CD4-positive, alpha-beta T cell treated with Interleukin-10 for 1 hour (primary cell): ENCODE measurements at places on chromosomes 5 and 9.
A peak's percentile ranks its signal among the peaks of the same experiment; 100 is the strongest.

GRCh38 chr5:34587355-34588241 lies 68.5 kb upstream of the RAI14 start:
- no peak for DNase-seq

DNA sequence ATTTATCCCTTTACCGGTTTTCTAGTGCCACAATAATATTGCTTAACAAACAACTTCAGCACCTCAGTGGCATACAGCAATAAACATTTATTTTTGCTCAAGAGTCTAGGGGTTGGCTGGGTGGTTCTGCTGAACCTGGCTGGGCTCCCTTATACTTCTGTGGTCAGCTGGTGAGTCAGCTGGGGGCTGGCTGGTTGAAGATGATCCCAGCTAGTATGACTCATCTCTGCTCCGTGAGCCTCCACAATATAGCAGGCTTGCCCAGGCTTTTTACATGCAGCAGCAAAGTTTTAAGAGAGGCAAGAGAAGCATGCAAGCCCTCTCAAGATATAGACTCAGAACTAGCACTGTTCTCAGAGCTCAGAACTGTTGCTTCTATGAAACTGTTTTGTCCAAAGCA lies 523.5 kb upstream of the CLINT1 start:
- DNase-seq: no peak

- DNase-seq: no peak
Observed at GRCh38 chr9:2622461-2623287, 1.1 kb downstream of the VLDLR start.

DNA sequence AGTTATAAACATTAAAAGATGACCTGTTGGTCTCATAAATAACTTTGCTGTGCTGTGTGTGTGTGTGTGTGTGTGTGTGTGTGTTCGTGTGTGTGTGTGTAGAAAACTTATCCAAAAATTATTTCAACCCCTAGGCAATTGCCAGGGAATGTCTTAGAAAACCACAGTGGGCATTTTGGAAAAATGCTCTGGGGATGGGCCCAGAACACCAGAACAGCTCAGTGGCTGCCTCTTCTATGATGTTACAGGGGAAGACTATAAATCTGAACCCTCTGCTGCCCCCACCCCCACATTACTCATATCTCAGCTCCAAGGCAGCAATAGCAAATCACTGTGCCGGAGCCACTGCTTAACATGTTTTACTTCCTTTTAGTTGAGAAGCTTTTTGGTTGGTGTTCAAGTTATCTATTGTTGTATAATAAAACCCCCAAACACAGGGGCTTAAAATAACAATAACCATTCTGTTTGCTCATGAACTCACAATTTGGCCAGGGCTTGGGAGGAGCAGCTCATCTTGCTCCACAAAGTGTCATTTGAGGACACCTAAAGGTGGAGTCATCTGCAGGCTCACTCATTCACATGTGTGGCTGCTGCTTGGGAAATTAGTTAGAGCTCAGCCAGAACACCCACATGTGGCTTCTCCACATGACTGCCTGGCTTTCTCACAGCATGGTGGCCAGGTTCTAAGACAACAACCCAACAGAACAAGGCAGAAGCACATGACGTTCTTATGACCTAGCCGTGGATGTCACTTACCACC lies 40.4 kb downstream of the ACTBL2 start:
- DNase-seq: no peak

- no peak for DNase-seq
Observed at GRCh38 chr5:75324791-75325190, 12.2 kb upstream of the HMGCR start.

- DNase-seq: no peak
Observed at GRCh38 chr5:40401284-40402006, 278.3 kb upstream of the PTGER4 start.

DNA sequence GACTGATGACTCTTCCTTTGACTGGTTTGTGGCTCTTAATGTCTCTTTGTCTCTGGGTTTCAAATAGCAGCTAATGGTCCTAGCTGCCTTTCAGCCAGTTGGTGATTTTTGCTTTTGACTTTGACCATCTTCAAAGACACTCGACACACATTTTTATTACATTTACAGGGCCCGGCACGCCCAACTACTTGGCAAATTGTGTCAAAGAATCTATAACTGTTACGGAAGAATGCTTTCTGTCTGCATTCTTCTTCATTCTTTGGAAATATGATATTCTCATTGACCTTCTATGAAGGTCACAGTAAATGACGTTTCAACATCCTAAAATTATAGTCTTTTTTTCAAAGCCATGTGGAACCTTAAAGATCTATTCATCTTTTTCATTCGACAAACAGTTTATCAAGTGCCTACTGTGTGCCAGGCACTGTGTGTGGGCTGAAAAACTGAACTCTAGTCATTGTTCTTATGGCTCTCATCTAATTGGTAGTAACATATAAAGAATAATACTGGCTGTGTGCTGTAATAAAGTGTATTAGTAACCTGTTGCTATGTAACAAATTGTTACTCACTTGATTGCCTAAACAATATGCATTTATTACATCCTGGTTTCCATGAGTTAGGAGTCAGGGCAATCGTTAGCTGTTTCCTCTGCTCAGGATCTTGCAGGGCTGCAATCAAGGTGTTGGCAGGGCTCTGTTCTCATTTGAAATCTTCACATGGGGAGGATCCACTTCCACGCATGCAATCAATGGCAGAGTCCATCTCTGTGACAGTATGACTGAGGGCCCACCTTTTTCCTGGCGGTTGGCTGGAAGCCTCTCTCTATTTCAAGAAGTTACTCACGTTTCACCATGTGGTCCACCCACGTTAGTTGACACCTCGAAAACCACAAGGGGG lies 7.0 kb upstream of the WHRN start:
- DNase-seq: no peak

DNA sequence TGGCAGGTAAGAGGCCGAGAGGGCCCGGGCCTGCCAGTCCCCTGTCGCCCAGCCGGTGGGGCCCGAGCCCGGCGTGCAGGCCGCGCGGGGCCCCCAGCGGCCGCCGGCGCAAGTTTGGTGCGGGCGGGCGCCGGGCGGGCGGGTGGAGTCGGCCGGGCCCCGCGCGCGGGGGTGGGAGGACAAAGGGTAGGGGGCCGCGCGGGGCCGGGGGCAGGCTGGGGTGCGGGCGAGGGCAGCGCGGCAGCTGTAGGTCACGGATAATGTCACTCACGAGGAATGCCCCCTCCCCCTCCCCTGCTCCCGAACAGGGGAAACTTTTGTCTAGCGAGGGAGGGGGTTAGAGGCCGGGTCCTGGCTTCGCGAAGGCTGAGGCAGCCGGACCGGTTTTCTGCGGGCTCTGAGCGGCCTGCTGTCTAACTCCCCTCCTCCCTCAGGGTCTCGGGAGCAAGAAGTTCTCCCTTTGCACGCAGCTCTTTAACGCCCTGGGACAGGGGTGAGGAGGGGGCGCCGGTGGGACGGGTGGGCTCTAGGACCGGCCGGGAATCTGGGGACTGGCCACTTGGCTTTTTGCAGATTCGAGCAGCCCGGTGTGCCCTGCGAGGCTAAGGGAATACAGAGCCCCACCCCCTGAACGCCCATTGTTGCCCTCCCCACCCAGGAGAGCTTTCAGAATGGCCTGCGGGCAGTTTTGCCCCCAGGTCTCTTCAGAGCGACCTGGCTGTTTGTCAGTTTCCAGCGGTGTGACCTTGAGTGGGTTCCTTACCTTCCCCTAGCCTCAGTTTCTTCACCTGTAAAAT lies 21.3 kb upstream of the NDST1 start:
- DNase-seq: peak; percentile 43

DNA sequence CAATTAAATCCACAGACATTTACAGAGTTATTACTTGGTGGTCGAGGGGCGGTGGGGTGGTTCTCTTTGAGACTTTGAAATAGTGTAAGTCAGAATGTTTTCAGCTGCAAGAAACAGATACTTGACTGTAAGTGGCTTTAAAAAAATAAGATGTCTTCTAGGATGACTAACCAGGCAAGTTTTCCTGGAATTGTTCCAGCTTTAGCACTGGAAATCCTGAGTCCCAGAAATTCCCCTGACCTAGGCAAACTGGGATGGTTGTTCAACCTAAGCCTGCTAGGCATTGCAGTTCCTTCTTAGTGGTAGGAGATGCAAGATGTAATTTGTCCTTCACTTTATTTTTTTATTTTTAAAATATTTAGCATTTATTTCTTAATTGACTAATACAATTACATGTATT lies 169.5 kb upstream of the POC5 start:
- DNase-seq: no peak

- no peak for DNase-seq
Observed at GRCh38 chr5:171453056-171453725, 33.7 kb downstream of the FGF18 start.

GRCh38 chr9:90007516-90008440 lies 403.0 kb downstream of the GADD45G start:
- DNase-seq: no peak

GRCh38 chr5:144547098-144547499 lies 376.4 kb downstream of the KCTD16 start:
- no peak for DNase-seq

DNA sequence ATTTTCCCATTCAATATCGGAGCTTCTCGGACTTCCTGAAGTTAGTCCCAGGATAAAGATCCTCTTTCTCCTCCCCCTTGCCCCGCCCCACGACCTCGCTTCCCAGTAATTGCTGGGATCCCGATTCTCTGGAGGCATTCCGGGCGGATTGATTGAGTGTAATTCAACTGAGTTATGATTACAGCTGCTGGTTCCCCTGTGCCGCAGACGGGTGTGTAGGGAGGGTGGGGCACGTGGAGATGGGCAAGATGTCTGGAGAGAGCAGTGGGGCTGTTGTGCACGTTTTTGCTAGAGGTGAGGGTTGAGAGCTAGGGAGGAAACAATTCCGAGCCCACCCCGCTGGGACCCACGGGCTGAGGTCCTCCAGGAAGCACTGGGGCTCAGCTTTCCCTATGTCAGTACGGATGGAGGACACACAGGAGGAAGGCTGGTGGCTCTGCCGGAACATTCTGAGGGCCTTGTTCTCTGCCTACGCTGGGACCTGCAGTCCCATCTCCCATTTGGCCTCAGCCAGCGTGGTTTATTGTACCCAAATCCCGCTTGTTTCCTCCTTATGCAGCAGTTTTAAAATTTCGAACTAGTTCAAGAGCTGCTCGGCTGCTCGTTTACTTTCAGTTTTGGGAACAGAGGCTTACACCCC lies 2.4 kb upstream of the DMRT2 start:
- DNase-seq: no peak

DNA sequence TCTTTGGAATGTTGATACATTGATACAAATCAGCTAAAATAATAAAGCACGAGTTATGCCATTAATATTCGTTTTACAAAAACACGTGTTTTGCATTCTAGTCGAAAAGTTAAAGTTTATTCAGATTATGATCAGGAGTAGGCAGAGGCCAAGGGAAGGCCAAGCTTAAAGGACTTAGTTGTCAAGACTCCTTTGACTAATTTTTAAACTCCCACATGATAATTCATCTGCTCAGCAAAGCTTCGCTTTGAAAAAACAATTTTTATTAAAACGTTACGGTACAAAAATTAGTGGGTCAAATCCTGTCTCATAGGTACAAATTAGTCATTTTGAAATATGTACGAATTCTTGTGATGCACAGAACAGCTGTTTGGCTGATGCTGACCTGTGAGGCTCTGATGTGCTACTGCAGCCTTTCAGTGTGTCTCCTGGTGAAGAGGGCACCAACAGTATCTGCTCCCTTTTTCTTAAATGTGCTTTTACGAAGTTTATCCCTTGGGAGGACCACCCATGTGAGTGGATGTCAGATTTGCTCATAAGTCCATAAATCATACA lies 23.0 kb upstream of the NR3C1 start:
- DNase-seq: no peak

DNA sequence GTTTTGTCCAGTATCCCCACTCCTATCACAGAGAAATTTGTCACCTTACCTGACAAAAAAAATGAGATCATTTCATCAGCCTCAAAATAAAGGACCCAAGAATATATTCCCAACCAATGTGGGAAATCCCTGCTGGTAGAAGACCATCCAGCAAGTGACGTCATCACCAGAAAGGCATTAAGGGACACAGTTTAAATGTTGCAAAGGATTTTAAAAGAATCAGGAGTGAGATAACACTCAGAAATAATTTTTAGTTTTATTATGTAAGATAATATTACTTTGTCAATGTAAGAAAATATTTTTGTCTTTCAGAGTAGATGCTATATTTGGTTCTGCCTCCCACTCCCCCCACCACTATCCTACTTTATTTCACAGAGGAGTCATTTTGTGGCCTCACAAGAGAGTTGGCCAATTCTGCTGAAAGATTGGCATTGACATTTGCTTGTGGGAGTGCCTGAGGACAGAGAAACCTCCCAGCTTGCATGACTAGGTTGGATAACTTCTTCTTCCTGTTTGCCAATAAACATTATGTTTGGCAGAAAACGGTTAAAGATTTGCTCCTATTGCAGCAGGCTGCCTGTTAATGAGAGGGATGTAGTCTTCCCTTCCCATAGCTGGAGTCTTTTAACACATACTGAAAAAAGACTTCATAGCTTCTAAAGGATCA lies 288.6 kb upstream of the DAB2 start:
- no peak for DNase-seq

- no peak for DNase-seq
Observed at GRCh38 chr9:74205056-74205455, 292.1 kb upstream of the RORB start.

DNA sequence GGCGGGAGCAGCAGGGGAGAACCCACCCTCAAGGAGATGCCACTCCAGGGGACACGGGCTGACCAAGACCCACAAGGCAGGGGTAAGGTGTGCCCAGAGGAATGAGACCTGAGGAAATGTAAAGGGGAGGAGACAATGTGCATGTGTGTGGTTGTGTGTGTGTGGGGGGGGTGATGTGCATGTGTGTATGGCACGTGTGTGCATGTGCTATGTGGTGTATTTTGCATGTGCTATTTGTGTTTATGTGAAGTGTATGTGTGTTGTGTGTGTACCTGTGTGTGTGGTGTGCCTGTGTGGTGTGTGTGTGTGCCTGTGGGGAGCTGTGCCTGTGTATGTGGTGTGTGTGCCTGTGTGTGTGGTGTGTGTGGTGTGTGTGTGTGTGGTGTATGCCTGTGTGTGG lies 33.5 kb upstream of the FCN2 start:
- no peak for DNase-seq

- DNase-seq: no peak
Observed at GRCh38 chr5:148953711-148954110, 109.2 kb downstream of the SH3TC2 start.

- DNase-seq: peak; percentile 21
Observed at GRCh38 chr9:97633859-97634490, 354 bp downstream of the NCBP1 start.

DNA sequence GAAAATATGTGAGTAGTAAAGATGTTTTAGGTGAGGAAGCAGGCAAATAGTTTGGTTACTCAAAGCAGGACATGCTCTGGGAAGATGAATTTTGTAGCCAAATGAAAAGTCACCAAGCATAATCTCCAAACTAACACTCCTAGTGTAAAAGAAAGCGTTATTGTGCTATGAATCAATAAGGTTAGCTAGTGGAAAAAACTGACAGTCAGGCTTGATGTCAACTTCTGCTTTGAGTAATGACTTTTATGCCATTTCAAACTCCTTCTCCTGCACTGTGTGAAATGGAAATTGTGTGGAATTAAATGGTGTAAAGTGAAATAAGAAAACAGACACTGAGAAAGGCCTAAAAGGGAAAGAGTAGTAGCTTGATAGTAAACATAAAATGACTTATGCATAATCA lies 637.2 kb upstream of the DMAC1 start:
- DNase-seq: no peak
